Testis (tissue), 5 donors: ENCODE measurements at places on chromosomes 4 and X. TPM values are rescaled to one million over a fixed set of nuclear protein-coding genes. Genes with fewer than 3 reads are reported as not detected.

STAP1 gene
- 0.93 TPM for total RNA-seq

FGF16 gene
- 0.19 TPM for total RNA-seq

DNA sequence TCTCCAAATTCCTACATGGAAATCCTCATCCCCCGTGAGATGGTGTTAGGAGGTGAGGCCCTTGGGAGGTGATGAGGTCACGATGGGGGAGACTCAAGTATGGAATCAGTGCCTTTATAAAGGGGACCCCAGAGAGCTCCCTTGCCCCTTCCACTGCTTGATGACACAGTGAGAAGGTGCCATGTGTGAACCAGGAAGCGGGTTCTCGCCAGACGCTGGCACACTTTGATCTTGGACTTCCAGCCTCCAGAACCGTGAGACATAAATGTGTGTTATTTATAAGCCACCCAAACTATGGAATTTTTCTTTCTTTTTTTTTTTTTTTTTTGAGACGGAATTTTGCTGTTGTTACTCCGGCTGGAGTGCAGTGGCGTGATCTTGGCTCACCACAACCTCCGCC, 237.6 kb downstream of the DHRSX start:
- no peaks in the 10 kb centered on the region for H3K27me3 ChIP-seq
- no peaks in the 10 kb centered on the region for H3K36me3 ChIP-seq
- H3K4me1 ChIP-seq: no peaks in the 10 kb centered on the region
- DNase-seq: no peak
- H3K27ac ChIP-seq: no peak overlapping the region

DNA sequence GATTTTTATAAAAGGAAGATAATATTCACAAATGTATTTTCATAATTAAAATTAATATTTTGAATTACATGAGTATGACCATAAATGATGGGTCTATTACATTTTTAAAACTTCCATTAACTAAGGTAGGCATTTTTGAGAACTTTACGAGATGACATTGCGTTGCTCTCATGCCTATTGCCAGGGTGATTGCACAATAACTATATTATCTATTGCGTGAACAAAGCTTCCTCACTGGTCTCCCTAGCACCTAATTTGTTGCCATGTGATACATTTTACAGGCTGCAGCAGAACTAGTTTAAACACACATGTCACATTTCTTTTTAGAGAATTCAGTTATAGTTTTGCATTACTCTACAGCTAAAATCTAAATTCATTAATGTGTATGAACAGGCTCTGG, 289.7 kb upstream of the GRID2 start:
- no peak overlapping the region for H3K27ac ChIP-seq
- H3K4me3 ChIP-seq: no peak overlapping the region
- no peaks in the 10 kb centered on the region for H3K4me1 ChIP-seq
- DNase-seq: no peak
- no peaks in the 10 kb centered on the region for H3K36me3 ChIP-seq
